ENCODE measurements at places on chromosomes 3 and 15. TPM values are rescaled to one million over a fixed set of nuclear protein-coding genes. Genes with fewer than 3 reads are reported as not detected.

GRCh38 chr3:7506606-7507180, 645.8 kb downstream of the GRM7 start:
- DNase-seq: no peak

- DNase-seq: no peak
These were observed 277.9 kb upstream of the NR2F2 start for GRCh38 chr15:96052572-96053030.

DNA sequence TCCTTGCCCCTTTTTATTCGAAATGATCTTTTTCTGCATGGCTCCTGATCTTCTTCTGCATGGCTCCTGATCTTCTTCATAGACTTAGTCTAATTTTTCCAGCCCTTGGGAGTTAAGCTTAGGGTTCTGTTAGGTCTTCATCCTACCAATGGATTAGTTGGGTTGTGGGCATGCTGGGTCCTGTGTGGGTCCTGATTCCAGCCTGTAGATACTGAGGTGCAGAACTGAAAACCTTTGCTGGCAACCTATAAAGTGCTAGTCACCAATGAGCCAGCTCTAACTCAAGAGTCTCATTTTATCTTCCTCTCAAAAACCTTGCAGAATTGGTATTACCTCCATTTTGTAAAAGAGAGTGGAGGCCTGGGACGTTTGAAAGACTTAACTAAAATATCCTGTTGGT, 229.2 kb downstream of the CLSTN2 start:
- DNase-seq: no peak

The PLAAT1 gene
- total RNA-seq: 9.2 TPM

- DNase-seq: no peak
These were observed 162.7 kb downstream of the STT3B start for GRCh38 chr3:31695280-31696008.

DNA sequence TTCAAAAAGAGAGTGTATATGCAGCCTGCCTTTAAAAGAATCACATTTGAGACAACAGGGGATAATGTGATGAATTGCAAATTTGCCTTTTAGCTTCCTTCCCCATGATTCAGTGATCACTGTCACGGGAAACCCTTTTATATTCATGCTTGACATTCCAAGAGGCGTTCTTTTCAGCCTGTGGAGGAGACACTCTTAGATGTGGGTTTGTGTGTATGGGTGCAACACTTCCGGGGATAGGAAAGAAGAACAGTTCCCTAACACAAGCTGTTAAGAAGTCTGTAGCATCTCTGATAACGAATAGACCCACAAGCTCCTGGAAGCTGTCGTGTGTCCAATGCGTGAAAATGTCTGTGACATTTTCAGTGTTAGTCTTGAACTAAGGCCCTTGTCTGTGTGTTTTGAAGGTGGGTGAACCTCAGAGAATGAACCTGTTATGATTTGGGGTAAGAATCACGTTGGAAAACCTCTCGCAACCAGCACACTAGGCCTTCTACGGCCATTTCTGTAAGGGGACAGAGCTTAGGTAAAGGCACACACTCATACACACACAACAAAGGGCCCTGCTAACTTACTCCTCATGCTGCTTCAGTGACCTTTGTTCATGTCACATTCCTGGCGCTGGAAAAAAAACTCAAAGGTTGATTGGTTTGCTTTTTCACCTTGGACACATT, 229.2 kb upstream of the ST8SIA2 start:
- DNase-seq: no peak

The FEZF2 gene
- total RNA-seq: not detected

DNA sequence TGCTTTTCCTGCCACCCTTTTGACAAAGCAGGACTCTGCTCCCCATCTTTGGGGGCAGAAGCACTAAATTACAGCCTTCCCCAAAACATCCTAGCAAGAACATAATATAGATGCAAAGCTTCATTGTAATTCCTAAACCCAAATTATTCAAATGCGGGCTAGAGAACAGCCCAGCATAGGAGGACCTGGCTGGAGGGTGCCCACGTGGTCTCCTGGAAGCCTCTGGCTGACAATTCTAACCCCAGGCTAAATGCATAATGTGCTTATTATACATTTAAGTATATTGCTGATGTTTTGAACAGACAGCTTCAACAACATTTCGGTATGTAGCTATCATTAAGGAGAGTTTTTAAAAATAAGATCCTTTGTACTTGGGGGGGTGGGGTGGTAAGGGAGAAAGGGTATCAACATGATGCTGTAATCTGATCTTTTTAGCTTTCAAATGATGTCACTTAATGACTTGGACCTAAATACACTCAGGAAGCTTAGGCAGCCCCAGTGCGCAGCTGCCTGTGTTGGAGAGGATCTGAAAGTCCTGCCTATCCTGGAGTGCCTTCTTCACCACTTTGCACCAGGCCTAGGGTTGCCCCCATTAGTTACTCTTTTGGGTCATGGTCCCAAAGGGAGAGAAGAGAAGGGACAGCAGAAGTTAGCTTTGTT, 57.2 kb upstream of the USP3 start:
- no peak for DNase-seq

The GOLIM4 gene
- total RNA-seq: 88.8 TPM

The DPPA4 gene
- total RNA-seq: not detected

DNA sequence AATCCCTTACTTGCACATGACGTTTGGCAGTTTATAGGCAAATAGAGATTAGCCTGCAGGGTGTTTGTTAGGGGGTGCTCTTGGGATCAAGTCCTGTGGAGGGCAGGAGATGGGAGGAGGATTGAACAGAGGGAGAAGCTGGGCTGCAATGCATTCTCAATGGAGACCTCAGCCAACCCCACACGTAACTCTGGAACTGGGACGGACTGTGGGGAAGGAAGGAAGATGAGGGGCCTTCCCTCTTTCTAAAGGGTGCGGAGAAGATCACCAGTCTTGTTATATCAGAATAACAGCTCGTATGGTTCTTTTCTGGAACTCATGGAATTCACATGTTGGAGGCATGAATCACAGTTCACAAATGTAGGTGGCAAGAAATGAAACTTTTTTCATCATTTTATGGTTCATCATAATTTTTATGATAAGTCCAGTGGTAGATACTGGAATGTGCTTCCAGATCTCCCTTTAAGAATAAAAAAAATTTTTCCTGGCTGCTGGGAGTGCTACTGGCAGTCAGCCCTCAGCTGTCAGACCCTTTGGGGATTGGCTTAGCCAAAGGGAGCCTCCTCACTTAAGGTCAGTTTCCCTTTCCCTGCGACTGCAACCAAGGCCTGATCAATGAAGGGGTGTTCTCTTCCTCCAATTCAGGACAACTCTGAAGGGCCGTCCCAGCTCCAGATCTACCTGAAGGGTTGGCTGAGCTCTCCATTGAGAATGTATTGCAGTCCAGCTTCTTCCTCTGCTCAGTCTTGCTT, 20.5 kb upstream of the LYZL4 start:
- DNase-seq: no peak

DNA sequence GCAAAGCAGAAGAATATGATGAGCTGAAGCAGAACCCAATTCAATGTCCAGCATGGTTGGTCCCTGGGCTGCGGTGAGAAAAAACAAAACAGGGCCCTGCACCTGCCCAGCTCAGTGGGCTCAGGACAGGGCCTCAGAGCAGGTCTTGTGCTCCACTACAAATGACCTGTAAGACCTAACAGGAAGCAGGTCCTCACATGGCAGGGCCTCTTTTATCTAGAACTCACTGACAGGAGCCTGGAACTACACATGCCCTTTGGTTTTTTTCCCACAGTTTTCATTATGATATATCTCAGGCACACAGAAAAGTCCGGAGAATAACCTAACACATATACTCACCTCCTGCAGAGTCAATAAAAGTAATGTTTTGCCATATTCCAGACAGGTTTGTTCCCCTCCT, 38.4 kb downstream of the CCDC12 start:
- DNase-seq: no peak

DNA sequence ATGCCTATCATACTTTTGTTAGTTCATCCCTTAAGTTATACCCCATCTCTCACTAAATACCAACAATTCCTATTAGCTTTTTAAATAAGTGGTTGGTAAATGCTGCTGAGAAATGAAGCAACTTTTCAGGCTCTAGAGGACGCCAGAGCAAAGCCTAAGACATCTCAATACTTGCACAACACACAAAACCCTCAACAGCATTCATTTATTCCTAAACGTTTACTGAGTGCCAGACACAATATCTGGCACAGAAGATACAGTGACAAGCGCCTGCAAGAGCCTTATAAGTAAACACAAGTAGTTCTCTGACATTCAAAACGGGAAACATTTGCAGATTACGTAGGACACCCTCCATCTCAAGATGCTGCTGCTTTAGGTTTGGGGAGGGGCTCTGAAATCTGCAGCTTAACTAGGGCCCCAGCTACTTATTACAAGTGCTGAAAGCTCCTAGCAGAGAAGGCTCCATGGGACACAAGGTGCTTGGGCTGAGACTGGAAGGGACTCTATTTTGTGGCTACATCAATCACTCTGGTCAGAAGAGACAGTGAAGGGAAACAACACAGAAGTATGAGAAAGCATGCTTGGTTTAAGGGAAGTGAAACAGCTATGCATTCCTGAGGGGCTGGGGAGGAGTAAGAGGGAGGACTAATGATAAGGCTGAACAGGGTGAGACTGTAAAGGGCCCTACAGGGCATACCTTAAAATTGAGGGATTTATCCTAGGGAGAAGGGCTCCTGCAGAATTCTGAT, 311.3 kb downstream of the PLCL2 start:
- no peak for DNase-seq

The TEX9 gene
- total RNA-seq: 2.0 TPM

DNA sequence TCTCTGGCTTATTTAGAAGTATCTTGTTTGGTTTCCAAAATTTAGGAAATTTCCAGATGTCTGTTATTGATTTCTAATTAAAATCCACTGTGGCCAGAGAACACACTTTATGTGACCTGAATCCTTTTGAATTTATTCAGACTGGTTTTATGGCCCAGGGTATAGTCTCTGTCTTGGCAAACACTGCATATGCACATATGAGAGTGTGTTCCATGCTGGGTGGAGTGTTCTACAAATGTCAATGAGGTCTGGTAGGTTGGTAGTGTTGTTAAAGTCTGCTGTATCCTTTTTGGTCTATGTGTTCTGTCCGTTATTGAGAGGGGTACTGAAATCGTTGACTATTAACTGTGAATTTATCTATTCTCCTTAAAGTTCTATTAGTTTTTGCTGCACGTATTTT, 30.2 kb downstream of the PGPEP1L start:
- DNase-seq: no peak

DNA sequence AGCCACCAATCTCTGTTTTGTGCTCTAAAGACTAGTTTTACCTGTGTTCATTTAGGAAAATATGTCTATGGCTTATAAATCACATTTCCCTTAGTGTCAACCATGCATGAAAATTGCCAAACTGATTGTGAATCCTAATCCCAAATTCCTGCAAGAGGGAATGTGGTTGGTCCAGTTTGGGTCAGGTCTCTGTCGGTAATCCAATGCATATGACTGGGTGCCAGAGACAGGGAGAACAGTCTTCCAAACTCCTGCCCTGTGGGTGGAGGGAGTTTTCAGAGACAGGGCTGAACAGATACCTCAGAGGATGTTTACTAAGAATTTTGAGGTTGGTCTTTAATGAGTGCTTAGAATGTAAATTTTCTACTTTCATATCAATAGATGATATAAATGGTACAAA, 300.5 kb upstream of the ARL6 start:
- DNase-seq: no peak

GRCh38 chr3:88773766-88774165, 333.7 kb upstream of the EPHA3 start:
- DNase-seq: no peak

The STRIT1 gene
- 4.8 TPM for total RNA-seq

DNA sequence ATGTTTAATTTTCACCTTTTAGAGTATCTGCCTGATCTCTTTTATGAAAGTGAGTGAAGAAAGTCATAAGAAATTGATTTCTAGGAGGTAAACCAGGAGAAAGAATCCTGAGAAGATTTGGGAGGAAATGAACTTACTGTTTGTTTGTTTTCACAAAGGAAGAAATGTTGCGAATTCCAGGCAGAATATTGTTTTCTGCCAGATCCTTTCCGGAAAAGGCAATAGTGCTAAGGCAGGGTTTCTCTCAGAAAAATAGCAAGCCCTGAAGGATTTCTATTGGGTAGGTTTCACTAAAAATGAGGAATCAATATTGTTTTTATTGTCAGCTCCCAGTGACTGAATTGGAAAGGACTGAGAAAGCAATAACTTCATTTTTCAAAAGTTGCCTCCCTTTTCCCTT, 85.7 kb upstream of the TGFBR2 start:
- no peak for DNase-seq

DNA sequence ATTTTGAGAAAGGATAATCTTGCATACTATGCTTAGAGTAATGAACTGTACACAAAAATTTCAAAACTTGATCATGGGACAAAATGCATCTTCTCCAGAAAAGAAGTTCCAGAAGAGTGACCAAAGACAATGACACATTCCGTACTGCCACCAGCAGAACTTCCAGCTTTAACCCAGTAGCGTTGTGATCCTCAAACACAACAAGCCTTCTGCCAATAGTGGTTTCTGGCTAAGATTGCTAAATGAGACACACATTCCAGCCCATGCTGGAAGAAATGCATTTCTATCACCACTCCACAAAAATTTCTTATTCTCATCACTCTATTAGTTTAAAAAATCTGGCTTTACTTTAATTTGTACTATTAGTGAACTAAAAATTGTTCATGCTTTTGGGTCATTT, 334.9 kb downstream of the TBC1D5 start:
- no peak for DNase-seq

The KBTBD13 gene
- 3.3 TPM for total RNA-seq

- no peak for DNase-seq
These were observed 47.5 kb downstream of the ARMC8 start for GRCh38 chr3:138234401-138235179.

DNA sequence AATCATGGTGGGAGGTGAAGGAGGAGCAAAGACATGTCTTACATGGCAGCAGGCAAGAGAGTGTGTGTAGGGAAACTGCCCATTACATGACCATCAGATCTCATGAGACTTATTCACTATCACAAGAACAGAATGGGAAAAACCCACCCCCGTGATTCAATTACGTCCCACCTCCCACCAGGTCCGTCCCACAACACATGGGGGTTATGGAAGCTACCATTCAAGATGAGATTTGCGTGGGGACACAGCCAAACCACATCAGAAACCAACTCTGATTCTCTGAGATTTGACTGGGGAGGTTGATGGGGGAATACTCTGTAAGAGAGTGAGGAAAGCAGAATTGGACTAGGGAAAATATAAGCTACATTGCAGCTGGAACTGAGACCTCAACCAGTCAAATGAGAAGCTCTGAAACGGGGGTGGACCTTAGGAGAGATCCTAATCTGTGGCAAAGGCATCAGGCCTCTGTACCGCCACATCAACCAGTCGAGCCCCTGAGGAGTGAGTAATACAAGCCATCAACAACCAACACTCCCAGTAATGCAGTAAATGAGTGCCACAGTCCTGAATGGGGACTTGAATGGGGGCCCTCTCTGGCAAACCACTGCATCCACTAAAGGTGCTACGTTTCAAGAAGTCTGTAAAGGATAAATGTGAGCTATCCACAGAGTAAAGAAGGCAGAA, 207.9 kb upstream of the GADL1 start:
- no peak for DNase-seq

The SLC12A8 gene
- 0.51 TPM for total RNA-seq
